Upper lobe of right lung (tissue), 1 donor: ENCODE measurements at places on chromosomes 16 and 17.

DNA sequence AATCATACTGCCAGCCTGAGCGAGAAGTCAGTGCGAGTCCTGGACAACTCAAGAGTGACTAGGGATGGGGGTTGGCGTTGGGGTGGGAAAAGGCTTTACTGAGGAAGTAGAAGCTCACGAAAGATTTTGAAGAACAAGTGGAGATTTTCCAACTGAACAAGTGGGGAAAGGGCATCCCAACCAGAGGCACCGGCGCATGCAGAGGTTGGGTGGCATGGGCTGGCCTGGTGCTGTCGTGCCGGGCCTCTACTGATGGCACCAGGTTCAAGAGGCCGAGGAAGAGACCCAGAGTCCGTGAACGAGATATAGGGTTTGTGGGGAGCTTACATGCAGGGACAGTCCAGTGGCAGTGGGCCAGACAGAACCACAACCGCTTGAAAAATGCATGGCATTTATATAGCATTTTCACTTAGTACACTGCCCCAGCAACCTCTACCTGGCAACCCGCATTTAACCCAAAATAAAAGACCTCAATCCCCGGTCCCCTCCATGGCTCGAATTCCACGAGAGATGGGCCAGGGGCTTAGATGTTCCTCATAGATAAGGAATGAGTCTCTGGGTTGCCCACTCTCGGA, 7.7 kb upstream of the ITGA3 start:
- H3K27ac ChIP-seq, result no peak overlapping the region
- H3K4me3 ChIP-seq, result no peak overlapping the region
- H3K4me1 ChIP-seq, result peaks cover 50% of the 10 kb centered on the region
- no peak for DNase-seq

DNA sequence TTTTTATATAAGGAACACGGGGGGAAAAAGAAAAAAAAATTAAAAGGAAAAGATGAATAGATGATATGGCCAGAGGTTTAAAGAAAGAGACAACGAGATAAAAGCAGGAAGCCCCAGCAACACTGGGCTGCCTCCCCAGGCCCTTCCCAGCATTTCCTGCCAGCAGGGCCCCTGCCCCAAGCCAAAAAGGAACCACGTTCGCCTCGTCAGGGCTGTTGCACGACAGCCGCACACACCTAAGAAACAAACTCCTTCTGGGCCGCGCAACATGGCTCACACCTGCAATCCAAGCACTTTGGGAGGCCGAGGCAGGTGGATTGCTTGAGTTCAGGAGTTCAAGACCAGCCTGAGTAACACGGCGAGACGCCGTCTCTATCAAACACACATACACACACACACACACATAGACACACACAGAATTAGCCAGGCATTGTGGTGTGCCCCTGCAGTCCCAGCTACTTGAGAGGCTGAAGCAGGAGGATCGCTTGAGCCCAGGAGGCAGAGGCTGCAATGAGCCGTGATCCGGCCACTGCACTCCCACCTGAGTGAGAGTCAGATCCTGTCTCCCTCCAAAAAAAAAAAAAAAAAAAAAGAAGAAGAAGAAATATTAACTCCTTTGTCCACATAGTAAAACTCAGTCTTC, 83.0 kb downstream of the ANKRD11 start:
- DNase-seq, result no peak
- H3K27ac ChIP-seq, result peak overlapping the region; percentile 24
- no peaks in the 10 kb centered on the region for H3K36me3 ChIP-seq
- no peaks in the 10 kb centered on the region for H3K27me3 ChIP-seq
- peaks cover 67% of the 10 kb centered on the region for H3K4me1 ChIP-seq

DNA sequence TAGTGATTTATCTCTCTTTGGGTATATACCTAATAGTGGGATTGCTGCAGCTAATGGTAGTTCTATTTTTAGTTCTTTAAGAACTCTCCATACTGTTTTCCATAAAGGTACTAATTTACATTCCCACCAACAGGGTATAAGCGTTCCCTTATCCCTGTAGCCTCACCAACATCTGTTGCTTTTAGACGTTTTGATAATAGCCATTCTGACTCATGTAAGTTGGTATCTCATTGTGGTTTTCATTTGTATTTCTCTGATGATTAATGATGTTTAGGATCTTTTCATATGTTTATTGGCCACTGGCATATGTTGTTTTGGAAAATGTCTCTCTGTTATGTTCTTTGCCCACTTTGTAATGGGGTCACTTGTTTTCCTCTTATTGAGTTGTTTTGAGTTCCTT, 88.5 kb upstream of the ZNF267 start:
- no peaks in the 10 kb centered on the region for H3K27me3 ChIP-seq
- no peaks in the 10 kb centered on the region for H3K36me3 ChIP-seq
- H3K4me3 ChIP-seq, result no peak overlapping the region
- H3K27ac ChIP-seq, result no peak overlapping the region

- H3K4me3 ChIP-seq, result no peak overlapping the region
Measured at GRCh38 chr17:61251939-61252865, 147.4 kb upstream of the TBX2 start.

GRCh38 chr16:72474501-72475123, 302.7 kb upstream of the PMFBP1 start:
- no peak overlapping the region for H3K4me3 ChIP-seq
- no peaks in the 10 kb centered on the region for H3K27me3 ChIP-seq
- no peak overlapping the region for H3K27ac ChIP-seq
- no peaks in the 10 kb centered on the region for H3K4me1 ChIP-seq
- DNase-seq, result no peak

DNA sequence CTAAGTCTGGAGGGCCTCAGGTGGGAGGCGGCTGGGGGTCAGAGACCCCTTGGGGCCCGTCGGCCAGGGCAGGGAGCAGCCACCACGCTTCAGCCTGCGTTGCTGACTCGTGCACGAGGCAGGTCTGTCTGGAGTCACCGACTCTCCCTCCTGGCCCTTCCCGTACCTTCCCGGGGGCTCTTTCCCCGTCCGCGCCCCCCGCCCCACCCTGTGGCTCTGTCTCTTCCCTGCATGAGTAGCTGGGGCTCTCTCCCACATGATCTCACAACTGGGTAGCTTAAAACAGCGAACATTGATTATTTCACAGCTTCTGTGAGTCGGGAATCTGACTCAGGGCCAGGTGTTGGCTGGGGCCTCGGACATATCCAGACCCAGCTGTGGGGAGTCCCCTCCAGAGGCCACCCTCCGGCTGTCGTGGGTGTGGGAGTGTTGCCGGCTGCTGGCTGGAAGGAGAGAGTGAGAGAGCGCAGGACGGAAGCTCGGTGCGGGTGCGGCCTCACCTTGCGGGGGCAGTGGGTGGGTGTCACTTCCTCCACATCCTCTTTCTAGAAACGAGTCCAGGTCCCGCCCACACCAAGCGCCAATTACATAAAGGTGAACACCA, 17.3 kb downstream of the BAHCC1 start:
- no peak for DNase-seq
- no peaks in the 10 kb centered on the region for H3K27me3 ChIP-seq
- H3K4me3 ChIP-seq, result no peak overlapping the region
- no peak overlapping the region for H3K27ac ChIP-seq
- H3K36me3 ChIP-seq, result no peaks in the 10 kb centered on the region

DNA sequence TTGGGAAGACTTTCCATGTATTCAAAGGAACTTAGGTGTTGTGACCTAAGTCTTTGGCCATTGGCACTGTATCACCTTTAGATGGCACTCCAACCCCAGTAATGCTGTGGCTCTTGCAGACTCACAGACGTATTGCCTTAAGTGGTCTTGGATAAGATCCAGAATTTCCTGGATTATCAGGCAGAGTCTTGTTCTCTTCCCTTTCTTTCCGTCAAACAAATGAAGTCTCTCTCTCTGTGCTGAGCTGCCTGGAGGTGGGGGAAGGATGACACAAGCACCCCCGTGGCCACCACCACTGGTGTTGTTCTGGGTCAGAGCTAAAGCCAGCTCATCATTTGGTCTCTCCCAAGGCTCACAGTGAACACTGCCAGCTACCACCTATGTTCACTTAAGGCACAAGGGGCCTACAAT, 789.9 kb upstream of the KIF2B start:
- H3K27me3 ChIP-seq, result no peaks in the 10 kb centered on the region
- no peak for DNase-seq
- H3K4me1 ChIP-seq, result no peaks in the 10 kb centered on the region
- H3K4me3 ChIP-seq, result no peak overlapping the region

DNA sequence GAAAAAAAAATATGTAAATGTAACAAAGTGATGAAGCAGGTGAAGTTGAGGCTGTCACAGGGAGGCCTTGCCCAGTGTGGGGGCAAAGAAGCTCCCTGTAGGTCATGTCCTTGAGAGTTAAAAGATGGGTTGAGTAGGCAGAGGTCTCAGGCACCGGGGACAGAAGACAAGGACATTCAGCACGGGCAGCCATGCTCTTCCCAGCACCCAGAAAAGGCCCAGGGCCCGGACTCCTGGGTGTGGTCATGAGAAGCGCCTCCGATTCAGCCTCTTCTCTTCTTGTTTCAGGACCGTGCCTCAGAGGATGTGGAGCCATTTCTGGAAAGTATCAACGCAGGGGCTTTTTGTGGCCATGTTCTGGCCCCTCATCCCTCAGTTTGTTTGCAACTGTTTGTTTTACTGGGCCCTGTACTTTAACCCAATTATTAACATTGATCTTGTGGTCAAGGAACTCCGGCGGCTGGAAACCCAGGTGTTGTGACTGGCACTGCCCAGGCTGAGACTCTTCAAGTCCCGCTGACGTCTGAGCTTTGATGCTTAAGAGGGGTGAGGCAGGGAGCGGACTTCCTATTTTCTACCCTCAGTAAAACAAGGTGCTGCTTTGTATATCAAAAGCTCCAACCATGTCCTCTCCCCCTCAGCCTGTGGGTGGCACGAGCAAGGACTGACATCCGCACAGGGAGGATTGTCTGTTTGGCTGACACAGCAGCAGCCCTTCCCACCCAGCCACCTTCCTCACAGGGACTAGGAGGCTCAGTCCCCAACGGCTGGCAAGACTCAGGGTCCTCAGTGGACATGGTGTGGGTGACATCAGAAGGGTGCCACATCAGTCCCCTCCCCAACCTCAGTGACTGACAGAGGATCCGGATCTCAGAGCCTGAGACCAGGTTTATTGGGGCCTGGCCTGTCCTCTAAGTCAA, 26.5 kb downstream of the PLA2G10 start:
- H3K36me3 ChIP-seq, result peaks cover 60% of the 10 kb centered on the region
- no peak overlapping the region for H3K4me3 ChIP-seq

DNA sequence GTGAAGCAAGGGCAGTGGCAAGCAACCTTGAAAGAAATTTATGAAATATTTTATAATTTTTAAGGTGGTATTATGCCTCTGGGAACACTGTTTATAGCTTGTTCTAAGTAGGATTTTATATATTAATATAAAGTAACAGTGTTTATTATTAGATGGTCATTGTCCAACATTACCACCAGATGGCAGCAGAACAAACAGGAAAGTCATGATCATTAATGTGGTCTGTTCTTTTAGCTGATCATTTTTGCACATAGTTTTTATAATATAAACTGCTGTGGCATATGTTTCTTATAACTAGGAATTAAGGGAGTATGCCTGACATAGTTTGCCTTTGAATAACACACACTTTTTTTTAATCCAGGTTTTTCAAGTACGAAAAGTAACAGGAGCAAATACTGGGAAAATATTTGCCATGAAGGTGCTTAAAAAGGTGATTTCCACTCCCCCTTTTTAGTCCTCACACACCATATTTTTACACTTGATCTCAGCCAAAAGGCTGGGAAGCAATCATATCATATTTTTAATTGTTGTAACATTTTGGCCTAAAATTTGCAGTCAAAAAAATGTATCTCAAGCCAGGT, 21.4 kb downstream of the RPS6KB1 start:
- H3K27me3 ChIP-seq, result no peaks in the 10 kb centered on the region
- no peak for DNase-seq
- H3K36me3 ChIP-seq, result peaks cover 76% of the 10 kb centered on the region
- H3K27ac ChIP-seq, result no peak overlapping the region
- H3K4me1 ChIP-seq, result no peaks in the 10 kb centered on the region

- H3K27me3 ChIP-seq, result no peaks in the 10 kb centered on the region
- peak overlapping the region; percentile 17 for H3K27ac ChIP-seq
- peaks cover 21% of the 10 kb centered on the region for H3K4me1 ChIP-seq
- DNase-seq, result peak; percentile 85
- no peak overlapping the region for H3K4me3 ChIP-seq
Measured at GRCh38 chr17:8954339-8954738, 11.2 kb downstream of the PIK3R5 start.

- peak; percentile 91 for DNase-seq
- H3K36me3 ChIP-seq, result no peaks in the 10 kb centered on the region
Measured at GRCh38 chr17:43024407-43025289, at the start of gene RND2. Gene RND2 (plus strand): TSS chr17:43025231. CDS start chr17:43025348, 117 bp downstream.

GRCh38 chr16:8330761-8331160, 259.6 kb downstream of the TMEM114 start:
- no peak for DNase-seq
- no peaks in the 10 kb centered on the region for H3K27me3 ChIP-seq
- H3K36me3 ChIP-seq, result no peaks in the 10 kb centered on the region

- no peaks in the 10 kb centered on the region for H3K4me1 ChIP-seq
- H3K27me3 ChIP-seq, result no peaks in the 10 kb centered on the region
- H3K36me3 ChIP-seq, result no peaks in the 10 kb centered on the region
- H3K4me3 ChIP-seq, result no peak overlapping the region
Measured at GRCh38 chr16:83723901-83724300, 83.9 kb upstream of the HSBP1 start.

DNA sequence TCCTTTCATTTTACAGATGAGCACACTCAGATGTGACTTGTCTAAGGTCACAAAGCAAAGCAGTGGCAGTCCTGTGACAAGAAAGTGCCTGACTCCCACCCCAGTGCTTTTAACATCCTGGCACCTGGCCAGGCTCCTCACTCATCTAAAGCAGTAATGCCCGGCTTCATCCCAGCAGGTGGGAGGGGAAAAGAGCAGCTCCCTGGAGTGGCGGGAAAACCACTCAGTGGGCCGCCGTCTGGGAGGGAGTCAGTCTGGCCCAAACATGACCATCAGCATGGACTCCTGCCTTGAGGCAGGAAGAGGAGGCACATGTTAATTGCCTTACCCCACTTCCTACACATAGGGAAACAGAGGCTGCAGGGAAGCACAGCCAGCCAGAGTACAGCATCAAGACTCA, 2.6 kb downstream of the PCGF2 start:
- H3K27ac ChIP-seq, result no peak overlapping the region
- H3K36me3 ChIP-seq, result no peaks in the 10 kb centered on the region
- H3K27me3 ChIP-seq, result no peaks in the 10 kb centered on the region
- H3K4me3 ChIP-seq, result no peak overlapping the region

DNA sequence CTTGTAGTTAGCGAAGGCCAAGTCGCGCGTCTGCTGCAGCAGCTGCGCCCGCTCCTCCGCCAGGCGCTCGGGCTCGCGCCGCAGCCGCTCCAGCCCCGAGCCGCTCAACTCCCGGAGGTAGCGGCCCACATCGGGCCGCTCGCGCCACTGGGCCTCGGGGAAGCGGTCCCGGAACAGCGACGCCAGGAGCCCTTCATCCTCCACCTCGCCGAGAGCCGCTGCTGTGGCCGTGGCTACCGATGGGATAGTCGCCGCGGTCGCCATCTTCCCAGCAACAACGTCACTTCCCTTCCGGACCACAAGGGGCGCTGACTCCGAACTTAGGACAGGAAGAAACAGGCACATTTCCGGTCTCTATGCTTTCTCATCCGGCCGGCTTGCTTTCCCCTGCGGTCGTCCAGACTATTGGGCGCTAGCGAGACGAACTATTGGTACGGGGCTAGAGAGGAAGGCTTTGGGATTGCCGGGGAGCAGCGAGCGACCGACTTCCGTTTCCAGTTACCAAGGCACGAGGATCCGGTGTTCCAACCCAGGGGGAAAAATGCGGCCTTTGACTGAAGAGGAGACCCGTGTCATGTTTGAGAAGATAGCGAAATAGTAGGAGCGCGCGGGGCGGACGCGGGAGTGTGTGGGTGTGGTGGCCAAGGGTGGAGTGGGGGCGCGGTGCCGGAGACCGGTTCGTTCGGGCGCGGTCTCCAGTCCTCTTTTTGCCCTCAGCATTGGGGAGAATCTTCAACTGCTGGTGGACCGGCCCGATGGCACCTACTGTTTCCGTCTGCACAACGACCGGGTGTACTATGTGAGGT, at the start of the genes COG8 and NIP7:
TSS of gene COG8 (minus strand) at position 276 of the 806 bp plus-strand sequence. CDS start at position 264, 12 bp downstream.
TSS of gene NIP7 (plus strand) at position 484 of the 806 bp plus-strand sequence. CDS start at position 542, 58 bp downstream.
- peak within 1 kb of the TSS; percentile 86 for H3K4me3 ChIP-seq
- peak within 1 kb of the TSS; percentile 85 for H3K27ac ChIP-seq
- DNase-seq, result peak; percentile 95
- H3K27me3 ChIP-seq, result no peaks in the 10 kb centered on the region
